ENCODE measurements at places on chromosomes 3 and 15.

DNA sequence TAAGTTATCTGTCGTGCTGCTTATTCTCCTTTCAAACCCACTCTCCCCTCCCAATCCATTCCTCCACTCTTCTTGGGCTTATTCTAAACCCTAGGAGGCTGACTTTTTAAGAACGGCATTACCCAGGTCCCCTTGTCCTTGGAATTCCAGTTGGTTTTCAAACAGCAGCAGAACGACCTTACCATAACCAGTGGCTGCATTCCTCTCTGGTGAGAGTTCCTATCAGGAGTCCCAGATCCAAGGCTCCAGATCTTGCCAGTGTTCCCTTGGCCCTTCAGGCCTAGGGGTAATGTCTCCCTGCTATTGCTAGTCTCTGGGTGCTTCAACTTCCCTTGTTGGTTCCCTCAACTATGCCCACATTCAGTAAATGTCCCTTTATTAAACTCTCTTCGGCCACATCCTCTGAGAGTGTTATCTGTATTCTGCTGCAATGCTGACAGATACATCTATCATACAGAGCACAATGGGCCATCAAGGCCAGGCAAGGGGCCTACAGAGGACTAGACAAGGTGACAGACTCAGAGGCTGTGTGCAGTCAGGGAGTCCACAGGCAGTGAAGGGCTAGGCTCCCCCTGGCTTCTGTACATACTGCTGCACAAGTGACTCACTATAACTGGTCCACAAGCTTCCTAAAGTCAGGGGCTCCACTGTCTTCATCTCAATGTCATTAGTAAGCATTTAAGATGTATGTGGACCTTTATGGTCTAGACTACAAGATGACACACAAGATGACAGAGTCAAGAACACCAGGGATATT is 10.1 kb downstream of the LYSMD2 start:
- no peak for DNase-seq

- no peak for DNase-seq
Measured at GRCh38 chr3:12959838-12960378, 113.3 kb downstream of the IQSEC1 start.

- no peak for DNase-seq
Measured at GRCh38 chr15:83954506-83954905, 281.1 kb upstream of the GOLGA6L4 start.

- no peak for DNase-seq
Measured at GRCh38 chr3:140573011-140573410, 104.9 kb upstream of the TRIM42 start.

DNA sequence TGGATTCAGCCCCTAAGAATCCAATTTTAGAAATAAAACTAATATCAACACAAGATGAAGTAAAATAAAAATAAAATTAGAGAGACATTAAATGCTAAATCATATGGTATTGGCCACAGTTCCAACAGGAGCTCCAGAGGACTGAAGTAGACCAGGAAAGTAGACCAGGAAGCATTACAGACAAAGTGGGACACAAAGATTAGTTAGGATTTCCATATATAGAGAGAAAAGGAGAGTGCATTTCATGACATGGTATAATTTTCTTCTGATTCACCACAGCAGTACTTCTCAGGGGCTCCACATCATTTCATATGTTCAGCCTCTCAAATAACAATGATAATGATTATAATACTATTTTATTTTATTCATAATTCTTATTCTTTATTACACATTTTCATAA is 18.3 kb downstream of the FGF7 start:
- DNase-seq = no peak

DNA sequence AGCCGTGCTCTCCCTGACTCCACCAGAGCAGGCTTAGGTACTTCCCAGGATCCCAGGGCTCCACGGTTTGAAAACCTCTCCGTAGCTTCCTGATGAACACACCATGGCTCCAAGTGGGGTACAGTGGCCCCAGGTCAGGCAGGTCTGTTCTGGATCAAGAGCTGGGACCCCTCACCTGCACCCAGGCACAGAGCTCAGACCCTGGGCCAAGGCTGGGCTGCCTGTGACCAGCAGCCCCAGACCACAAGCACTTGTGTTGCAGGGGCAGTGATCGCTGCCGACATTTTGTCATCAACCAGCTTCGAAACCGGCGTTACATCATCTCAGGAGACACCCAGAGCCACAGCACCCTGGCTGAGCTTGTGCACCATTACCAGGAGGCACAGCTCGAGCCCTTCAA is 5.3 kb downstream of the SH2D7 start:
- no peak for DNase-seq

DNA sequence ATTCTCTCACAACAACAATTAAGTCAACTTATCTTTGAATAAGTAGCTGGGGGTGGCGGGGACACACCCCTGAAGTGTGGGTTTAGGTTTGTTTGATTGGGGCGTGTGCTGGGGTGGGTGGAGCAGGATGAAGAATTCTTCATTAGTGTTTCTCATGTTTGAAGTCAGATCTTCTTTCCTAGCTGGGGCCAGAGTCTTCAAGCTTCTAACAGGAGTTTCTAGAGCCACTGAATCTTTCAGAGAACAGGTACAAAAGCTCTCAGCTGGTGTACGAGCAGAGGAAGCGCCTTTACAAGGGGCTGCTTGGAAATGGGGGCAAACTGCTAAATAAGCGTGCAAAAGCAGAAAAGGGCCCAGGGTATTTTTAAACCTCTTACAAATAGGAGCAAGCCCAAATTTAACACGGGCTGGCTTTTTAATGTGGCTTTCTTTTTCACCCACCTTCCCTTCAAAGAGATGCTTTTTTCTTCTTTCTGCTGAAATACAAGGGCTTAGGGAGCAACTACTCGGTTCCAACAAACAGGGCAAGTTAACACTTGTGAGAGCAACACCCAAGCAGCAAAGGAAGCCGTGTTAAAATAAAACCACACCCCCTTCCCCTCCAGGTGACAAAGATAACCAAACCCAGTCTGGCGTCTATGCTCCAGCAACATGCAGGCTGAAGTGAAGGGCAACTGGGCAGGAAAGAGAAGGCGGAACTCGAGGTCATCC is 86.9 kb upstream of the RASGRP1 start:
- DNase-seq = no peak

GRCh38 chr15:70252056-70252950 is 154.6 kb upstream of the TLE3 start:
- DNase-seq = no peak

DNA sequence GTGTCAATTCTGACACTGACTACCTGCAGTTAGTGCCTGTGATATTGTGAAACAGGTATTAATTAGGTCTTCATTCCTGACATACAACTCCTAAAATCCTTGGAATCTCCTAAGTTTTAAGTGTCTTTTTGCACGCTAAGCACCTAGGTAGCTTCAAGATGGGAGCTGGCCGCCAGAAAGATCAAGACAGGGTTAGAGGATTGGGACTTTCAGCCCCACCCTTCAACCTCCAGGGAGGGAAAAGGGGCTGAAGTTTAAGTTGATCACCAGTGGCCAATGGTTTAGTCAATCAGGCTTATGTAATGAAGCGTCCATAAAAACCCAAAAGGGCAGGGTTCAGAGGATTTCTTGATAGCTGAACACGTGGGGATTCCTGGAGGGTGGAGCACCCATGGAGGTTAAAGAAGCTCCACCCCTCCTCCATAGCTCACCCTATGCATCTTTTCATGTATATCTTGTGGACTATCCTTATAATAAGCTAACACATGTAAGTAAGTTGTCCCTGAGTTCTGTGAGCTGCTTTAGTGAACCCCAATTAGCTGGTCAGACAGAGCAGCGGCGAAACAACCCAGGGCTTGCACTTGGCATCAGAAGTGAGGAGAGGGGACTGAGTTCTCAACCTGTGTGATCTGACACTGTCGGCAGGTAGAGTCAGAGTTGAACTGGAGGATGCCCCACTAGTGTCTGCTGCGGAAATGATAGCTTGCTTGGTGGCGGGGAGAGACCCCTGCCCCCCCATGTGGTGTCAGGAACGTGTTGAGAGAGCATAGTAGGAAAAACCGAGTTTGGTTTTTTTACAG is 12.8 kb upstream of the SRP14 start:
- no peak for DNase-seq

DNA sequence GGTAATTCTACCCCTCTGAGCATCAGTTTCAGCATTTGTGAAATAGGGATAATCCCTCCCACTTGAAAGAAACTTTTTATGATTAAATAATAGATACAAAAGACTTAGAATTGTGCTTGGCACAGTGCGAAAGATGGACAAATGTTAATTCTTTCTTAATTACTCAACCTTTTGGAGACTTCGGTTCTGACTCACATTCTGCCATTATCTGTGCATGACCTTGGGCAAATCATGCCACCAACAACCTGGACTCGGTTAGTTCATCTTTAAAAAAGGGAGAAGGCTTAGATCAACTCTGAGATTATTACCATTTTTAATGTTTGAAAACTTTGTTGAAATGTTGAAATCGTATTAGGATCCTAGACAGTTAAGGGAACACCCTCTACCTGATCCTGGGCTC is 40.6 kb upstream of the POLR2M start:
- DNase-seq = no peak

DNA sequence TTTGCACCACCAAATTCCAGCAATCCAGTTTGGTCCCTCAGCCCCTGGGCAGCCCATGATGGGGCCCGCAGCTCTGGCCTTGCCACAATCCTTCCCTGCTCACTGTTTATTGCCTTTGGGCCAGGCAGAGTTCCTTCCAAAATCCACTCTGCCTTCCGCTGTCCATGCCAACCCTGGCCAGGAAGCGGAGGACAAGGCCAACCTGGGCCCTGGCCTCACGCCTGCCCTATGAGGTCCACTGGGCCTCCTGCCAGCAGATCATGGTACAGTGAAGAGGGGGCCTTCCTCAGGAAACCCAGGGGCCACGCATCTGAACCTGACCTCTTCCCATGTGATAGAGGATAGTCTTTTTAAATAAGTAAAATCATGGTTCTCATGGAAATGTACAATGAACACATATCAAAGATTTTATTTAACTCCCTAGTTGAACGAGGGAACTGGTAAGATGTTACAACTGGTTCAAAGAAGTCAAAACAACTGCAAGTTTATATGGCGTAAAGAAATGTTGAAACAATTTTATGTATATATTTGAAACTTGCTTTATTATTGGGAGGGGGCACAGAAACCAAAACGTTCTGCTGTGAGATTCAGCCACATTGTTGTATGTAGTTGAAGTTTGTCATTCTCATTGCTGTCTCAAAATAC is 95.8 kb upstream of the TNFAIP8L3 start:
- no peak for DNase-seq

GRCh38 chr3:163766112-163766511 is 1312.2 kb downstream of the SI start:
- no peak for DNase-seq

DNA sequence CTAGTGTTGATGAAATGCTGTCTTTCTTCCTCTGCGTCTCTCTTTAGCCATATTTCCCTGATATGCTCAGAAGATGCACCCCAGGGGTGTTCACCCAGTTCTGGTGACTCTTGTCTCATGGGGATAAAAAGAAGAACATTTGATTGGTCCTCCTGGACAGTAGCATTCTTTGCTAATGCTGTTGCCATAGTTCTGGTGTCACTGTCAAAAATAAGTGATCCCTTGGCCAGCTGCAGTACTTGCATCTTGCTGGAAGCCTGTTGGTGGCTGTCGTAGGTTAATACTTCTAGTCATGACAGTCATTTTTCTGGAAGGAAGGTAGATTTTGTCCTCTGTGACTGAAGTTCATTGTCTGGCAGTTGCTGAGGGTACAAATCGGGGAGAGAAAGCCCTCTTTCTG is 124.5 kb downstream of the UNC13C start:
- no peak for DNase-seq

DNA sequence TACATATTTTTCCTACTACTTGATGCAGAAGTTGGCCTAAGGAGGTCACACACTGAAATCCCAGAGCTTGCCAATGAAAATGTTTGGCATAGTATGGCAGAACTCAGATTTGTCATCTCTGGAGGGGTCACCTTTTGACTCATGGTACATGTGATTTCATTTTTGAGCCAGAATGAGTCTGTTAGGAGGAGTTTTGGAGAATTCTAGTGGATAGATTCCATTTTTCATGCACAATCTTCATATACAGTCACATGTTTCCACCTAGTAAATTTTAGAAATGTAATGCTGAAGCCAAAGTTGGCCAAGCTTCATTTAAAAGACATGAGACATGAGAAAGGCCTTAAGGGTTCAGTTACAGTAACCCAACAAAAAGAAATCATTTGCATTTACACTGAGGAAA is 97.8 kb upstream of the IGSF10 start:
- no peak for DNase-seq

- no peak for DNase-seq
Measured at GRCh38 chr3:50161320-50161719, 6.2 kb downstream of the SEMA3F start.

GRCh38 chr3:134326760-134327593 is 47.3 kb downstream of the AMOTL2 start:
- no peak for DNase-seq

DNA sequence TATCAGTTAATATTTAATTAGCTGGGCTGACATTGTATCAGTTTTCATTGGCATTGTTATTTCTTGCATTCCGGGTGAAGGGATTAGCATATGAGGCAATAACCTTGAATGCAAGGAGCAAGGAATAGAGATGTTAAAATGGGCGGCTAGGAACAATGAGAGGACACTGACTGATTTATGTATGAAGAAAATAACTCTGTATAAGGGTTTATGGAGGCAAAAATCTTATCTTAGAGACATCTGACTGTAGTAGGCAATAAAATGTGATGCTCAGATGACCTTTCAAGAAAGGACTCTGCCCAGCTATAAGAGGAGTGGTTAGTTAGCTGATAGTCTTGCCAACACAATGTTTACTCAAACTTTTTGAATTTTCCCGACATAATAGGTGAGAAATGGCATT is 158.3 kb downstream of the EFHB start:
- DNase-seq = no peak

DNA sequence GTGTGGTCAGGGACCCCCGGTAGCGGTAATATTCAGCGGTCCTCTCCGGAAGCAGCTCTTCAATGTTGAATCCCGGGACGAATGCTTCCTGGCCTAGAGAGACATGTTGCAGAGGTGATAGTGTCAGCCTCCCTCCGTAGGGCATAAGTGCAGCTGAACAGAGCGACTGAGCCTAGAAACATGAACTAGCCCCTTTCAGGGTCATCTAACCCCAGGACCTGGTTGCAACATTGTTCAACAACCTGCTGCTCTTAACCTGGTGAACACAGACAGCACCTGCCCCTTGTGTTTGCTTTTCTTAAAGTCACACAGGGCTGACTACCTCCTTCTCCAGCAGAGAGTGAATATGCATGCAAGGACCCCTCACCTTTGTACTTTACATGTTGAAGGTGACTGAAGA is 41.3 kb downstream of the CA12 start:
- no peak for DNase-seq

GRCh38 chr3:159960188-159961148 is 28.2 kb upstream of the IL12A start:
- DNase-seq = no peak

- DNase-seq = no peak
Measured at GRCh38 chr3:111970376-111970775, 8.4 kb upstream of the ABHD10 start.

GRCh38 chr3:151135541-151136337 is 50.3 kb downstream of the MED12L start:
- peak; percentile 42 for DNase-seq

GRCh38 chr15:93018574-93018973 is 70.4 kb downstream of the RGMA start:
- DNase-seq = no peak

- no peak for DNase-seq
Measured at GRCh38 chr15:90054618-90055097, 47.6 kb downstream of the IDH2 start.
